ENCODE measurements at places on chromosomes 4 and X. TPM values are rescaled to one million over a fixed set of nuclear protein-coding genes. Genes with fewer than 3 reads are reported as not detected.

Gene GALNTL6
- total RNA-seq, result not detected

Gene NKX6-1
- not detected for total RNA-seq

Gene FDCSP
- total RNA-seq, result not detected

Gene TMPRSS11A
- total RNA-seq, result not detected

Gene XG
- not detected for total RNA-seq

Gene GPR50
- total RNA-seq, result not detected

Gene ADGRL3
- total RNA-seq, result 0.14 TPM

Gene AVPR2
- 0.22 TPM for total RNA-seq

Gene LANCL3
- total RNA-seq, result 0.12 TPM

Gene ODAM
- total RNA-seq, result not detected
